Lower lobe of right lung (tissue), 2 donors: ENCODE measurements at places on chromosomes 4 and X.

DNA sequence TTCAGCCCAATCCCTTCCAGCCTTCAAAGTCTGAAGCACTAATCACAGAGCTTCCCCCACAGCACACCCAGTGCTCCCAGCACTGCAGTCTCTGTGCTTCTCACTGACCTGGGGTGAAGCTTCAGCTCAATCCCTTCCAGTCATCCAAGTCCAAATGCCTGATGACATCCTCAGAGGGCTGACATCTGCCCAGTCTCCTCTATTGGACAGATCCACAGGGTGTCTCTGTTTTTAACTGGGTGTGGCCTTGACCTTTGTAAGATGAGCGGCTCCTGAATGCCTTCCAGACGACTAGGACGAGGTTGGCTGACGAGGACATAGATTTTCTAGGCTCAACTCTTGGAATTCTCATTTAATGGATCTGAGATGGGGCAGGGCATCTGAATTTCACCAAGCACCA lies 7.6 kb upstream of the SLC2A9 start:
- DNase-seq: no peak

- no peak for DNase-seq
Observed at GRCh38 chr4:37188100-37188499, 56.4 kb upstream of the NWD2 start.

- DNase-seq: peak; percentile 45
Observed at GRCh38 chrX:139203651-139204570, 326.6 kb upstream of the F9 start.

- no peak for DNase-seq
Observed at GRCh38 chr4:53686521-53686920, 95.2 kb upstream of the LNX1 start.

- no peak for DNase-seq
Observed at GRCh38 chrX:45424326-45424725, 223.7 kb upstream of the DIPK2B start.

DNA sequence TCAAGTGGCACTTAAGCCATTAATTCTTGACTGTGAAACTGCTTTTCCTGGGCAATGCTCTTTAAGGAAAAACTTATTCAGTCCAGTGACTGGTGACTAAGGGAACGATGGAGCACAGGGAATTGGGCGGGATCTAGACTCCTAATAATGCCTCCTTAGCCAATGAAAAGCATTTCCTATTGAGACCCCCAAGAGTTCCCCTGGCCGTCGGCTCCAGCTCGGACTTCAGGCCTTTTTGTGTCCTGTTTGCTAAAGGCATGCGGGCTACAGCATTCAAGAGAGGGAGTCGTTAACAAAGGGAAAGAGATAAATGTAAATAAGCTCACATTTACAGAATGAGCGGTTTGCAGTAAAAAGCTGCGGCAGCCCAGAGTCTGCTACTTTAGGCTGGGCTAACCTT lies at the start of gene LPAR4:
Gene LPAR4, plus strand, starts transcription at position 232 of the 400 bp plus-strand sequence. CDS start 7,150 bp downstream, outside the sequence.
- no peak for DNase-seq

DNA sequence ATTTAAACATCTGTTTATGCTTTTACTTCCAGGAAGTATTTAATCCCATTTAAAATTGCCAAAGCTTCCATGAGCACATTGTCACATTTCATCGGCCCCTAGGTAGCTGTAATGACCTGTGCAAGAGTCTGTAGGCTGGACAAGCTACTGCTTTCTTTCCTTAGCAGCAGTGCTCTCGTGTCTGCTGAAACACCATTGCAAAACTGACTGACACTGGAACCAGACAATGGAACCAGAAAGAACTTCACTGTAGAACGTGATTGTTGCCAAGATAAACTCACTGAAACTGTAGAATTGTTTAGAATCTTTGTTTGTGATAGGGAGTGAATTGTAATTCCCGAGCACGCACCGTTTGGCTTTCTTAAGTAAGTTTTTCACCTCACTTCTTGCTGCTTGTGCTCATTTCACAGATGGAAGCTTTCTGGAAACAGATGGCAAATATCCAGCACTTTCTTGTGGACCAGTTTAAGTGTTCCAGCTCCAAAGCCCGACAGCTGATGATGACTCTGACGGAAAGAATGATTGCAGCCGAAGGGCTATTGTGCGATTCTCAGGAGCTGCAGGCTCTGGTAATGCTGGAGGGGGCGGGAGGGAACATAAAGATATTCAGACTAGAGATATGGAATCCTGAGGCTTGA lies 36.9 kb downstream of the EVC start:
- no peak for DNase-seq

DNA sequence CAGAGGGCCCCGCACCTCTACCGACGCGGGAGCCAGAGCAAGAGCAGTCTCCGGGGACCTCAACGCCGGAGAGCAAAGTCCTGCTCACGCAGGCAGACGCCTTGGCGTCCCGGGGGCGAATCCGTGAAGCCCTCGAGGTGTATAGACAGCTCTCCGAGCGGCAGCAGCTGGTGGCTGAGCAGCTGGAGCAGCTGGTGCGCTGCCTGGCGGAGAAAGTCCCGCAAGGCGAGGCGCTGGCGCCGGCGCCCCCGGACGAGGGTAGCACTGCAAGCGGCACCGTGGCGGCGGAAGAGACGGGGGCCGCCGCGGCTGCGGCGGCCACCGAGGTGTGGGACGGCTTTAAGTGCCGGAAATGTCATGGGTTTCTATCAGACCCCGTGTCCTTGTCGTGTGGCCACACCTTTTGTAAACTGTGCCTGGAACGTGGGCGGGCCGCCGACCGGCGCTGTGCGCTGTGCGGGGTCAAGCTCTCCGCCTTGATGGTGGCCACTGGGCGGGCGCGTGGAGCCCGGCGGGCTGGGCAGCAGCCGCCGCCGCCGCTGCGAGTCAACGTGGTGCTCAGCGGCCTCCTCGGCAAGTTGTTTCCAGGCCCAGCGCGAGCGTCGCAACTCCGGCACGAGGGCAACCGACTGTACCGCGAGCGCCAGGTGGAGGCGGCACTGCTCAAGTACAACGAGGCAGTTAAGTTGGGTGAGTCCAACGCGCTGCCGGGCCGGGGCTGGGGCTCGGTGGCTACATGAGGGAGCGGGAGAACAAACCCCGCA lies 672 bp downstream of the LONRF3 start:
- DNase-seq: peak; percentile 68
